ENCODE measurements at places on chromosomes 13 and 19.

GRCh38 chr19:3196933-3197205, 11.1 kb downstream of the NCLN start:
- DNase-seq, result no peak

GRCh38 chr13:46473806-46474205, 79.2 kb upstream of the LRCH1 start:
- DNase-seq, result no peak

DNA sequence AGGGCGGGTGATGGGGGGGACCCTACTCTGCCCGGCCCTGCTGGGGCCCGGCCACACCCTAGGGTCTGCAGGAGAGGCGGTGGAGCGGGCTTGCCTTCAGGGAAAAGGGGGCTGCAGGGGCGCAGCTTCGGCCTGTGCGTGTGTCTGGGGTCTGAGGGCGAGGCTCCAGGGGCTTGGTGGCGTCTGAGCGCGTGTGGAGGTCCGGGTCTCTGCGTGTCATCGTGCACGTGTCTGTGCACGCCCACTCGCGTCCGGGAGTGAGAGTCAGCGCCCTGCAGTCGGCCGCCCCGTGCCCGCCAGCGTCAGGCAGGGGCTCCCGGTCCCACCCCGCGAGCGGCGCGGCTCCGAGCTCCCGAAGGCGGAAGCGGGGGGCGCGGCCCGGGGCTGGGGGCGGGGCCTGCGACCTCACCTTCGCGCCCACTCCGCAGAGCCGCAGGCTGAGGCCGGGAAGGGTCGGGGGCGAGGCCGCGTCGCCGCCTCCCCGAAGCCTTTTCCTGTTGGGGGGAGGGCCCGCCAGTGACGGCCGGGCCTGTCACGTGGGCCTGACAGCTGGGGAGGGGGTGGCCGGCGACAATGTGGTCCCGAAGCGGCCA, at the start of gene ARHGAP45:
TSS of gene ARHGAP45 (plus strand) at position 420 of the 593 bp plus-strand sequence. CDS start 239 bp downstream, outside the sequence.
- no peak for DNase-seq

DNA sequence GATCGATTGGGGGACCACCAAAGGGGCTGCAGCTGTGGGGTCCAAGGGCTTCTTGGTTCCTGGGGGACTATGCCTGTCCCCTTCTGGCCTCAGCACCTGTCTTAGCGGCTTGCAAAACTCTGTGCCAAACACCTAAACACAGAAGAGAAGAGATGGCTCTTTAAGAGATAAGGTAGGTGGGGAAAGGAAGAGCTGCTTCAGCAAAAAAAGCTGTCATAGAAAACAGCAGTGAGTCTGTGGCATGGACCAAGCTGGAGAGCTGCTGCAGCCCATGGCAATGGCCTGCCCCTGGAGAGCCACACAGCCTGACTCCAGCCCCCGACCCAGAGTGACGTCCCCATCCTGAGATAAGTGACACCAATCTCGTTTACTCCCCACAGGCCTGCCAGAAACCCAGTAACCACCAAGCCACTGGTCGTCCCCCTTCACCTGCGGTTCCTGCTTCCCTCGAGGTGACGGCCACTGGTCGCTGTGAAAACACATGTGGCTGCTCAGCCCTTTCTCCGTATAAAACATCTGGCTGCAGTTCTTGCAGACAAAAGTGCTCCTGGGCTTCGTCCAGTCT, 25.0 kb upstream of the NAPA start:
- DNase-seq, result no peak

DNA sequence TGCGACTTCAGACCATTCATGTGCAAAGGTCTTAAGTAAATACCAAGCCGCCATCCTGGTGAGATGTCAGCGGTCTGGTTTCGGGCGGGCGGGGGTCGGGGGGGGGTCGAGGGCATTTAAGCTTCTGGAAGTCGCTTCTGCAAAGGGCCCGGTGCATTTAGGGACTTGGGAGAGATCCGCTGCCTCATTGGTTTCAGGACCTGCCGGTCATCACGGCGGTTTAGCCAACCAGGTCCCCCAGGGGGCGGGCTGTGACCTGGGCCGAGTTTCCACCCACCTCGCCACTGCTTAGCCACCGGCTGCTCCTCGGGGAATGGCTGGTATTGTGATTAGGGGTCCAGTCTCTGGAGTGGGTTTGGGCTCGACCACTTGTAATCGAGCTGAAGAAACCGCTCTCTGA, 7.8 kb downstream of the ANKLE1 start:
- DNase-seq, result peak; percentile 80

DNA sequence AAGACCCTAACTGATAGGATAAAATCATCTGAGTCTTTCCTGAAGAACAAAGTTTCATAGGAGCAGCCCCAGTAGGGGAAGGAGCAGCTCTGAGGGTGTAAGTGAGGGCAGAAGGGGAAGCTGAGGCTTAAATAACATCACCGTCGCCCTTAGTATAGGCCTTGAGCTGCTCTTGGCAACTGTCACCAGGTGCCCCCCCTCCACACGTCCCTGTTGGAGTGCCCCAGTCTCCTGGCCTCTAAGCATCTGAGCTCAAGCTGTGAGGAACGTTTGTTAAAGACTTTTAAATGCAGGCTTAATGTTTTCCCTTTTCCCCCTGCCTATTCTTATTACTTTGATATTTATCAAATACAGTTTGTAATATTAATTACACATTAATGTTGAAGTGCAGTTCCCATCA, 170.6 kb downstream of the ZIC5 start:
- no peak for DNase-seq

DNA sequence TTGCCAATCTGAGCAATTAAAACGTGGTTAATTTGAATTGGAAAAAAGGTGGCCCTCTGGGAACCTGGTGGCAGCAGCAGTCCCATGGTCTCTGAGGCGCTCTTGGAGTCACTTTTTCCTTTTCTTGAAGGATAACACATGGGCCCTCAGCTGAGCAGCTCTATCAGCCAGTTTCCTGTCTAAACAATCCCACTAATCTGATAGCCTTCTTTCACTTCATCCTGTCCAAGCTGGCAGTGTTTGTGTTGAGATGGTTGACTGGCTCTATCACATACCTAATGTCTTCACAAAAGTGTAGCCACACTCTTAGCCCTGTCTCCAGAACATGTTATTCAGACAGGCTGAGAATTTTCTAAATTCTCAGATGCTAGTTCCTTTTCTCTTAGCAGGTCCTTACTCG, 10.7 kb downstream of the MZT1 start:
- no peak for DNase-seq

DNA sequence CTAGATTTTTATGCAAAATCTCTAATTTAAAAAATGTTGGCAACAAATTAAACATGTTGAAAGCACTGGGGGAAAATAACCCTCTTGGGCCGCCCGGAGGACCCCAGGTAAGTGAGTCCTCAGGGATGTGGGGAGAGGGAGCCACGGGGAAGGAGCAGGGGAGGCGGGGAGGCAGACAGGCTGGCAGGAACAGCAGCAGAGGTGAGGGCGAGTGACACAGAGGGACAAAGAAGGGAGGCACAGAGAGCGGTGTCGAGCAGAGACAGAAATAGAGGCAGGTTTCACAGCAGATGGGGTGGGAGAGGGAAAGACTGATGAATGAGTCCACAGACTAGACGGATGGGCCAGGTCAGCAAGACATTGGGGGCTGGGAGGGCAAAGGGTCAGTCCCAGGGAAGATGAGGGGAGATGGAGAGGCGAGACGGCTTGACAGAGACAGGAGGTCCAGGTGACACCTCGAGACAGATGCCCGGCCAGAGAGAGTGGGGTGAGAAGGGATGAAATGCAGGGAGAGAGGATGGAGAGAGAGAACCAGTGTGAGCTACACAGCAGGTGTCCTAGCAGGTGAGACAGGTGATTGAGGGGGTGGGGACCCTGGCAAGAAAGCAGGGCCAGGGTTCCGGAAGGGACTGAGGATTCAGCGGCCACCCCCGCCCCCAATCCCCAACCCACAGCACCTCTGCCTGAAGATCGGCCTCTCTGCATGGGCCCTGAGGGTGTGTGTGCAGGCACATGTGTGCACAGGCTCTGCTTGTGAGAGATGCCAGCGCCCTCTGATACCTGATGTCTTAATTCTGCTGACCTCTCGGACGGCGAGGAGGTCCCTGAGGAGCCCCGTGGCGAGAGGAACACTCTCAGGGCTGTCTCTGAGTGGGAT, 3.8 kb downstream of the LRRC4B start:
- no peak for DNase-seq

GRCh38 chr13:111373486-111373885, 53.0 kb downstream of the TEX29 start:
- no peak for DNase-seq

GRCh38 chr19:43519436-43520088, 7.4 kb downstream of the ETHE1 start:
- DNase-seq, result peak; percentile 88

- no peak for DNase-seq
These were observed 74.2 kb upstream of the ZNF536 start for GRCh38 chr19:30297969-30298368.

DNA sequence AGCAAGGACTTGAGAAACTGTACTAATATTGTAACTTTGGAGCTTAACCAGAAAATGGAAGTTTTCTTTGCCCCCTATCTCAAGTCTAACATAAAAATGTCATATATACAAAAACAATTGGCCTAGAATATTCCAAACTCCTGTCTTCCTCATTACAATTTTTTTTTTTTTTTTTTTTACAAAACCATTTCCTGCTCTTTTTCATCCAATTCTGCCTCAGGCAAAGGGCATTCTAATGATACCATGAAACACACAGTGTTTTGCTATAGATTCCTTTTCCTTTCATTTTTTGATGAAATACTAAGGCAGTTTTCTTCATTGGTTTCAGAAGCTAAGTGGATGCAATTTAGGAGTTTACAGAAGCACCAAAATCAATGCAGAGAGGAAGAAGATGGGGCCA, 119.7 kb downstream of the LHFPL6 start:
- no peak for DNase-seq

- no peak for DNase-seq
These were observed 31.6 kb downstream of the THSD1 start for GRCh38 chr13:52374389-52374788.

DNA sequence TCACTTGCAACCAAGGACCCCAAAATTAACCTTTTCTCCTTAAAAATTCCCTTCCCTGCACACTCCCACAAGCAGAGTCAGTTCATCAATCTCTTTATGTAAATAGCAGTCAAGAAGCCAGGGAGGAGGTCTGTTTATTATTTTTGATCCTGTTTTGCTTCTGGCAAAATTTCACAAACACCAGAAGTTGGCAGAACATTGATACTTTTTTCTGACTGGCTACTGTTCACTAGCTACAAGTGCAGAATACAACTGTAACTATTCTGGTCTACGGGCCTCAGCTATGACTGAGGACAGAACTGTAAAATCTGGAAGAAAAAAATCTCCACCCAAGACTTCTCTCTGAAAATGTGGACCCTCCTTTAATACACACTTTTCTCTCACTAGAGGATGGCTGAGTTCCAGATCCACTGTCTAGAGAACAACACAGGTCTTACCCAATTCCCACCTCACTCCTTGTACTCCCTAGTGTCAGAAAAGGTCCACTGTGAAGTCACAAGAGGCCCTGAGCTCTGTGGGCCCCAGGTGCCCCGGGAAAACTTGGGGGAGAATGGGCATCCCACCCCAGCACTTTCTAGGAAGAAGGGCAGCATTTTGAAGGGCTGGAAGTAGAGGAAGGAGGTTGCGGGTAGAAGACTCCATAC, 14.5 kb downstream of the STARD13 start:
- DNase-seq, result no peak

GRCh38 chr19:55554741-55555152, 9.4 kb upstream of the SBK3 start:
- no peak for DNase-seq

GRCh38 chr13:29435125-29435911, 160.2 kb downstream of the SLC7A1 start:
- DNase-seq, result peak; percentile 35

- DNase-seq, result no peak
These were observed 121.4 kb downstream of the MIPEP start for GRCh38 chr13:23767838-23768237.

GRCh38 chr19:46896076-46896794, 35.4 kb downstream of the ARHGAP35 start:
- peak; percentile 35 for DNase-seq

DNA sequence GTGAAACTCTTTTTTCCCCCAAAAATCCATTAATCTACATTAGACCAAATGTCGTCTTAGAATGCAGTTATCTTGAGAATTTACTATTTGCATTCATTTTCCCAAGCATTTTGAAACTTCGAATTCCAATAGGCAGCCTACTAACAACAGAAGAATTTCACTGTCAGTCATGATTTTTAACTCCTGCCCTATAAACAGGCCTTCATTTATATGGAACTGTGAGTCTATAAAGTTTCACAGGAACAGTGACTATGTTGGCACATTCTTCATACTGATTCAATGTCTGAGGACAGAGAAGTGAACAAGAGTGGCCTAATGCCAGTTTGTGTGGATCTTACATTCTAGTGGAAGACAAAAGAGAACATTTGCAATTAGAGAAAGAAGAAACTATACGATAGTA, 198.0 kb downstream of the PCDH17 start:
- DNase-seq, result no peak

DNA sequence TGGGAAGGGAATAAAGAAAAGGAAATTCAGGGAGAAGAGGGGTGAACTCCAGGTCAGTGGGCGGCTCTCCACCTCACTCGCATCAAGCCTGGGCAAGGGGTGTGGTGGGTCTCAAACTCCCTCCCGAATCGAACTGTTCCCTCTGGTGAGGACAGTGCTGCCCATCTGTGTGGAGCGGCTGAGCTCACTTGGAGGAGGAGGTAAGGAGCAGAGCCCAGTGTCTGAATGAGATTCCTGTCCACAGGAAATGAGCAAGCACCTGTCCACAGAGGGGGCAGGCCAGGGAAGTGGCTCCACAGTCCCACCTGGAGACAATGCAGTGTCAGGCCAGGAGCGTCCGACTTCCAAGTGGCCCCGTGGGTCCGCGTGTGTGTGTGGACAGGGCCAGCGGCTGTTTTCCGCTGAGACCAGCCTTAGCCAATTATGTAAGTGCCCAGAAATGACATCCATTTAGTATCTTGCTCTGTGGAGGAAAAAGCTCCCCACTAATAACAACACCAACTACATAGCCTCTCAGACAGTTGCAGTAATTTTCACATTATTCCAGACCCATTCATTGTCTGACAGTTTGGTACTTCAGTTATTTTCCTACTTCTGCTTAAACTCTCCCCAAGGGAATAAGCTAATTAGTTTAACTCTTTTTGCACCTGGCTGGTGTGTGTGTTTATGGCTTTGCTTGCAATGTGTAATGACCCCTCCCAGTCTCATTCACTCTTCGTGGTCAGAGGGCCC, 114.6 kb downstream of the SOX1 start:
- no peak for DNase-seq

- no peak for DNase-seq
These were observed 930 bp upstream of the PDE4C start for GRCh38 chr19:18226956-18227780.

DNA sequence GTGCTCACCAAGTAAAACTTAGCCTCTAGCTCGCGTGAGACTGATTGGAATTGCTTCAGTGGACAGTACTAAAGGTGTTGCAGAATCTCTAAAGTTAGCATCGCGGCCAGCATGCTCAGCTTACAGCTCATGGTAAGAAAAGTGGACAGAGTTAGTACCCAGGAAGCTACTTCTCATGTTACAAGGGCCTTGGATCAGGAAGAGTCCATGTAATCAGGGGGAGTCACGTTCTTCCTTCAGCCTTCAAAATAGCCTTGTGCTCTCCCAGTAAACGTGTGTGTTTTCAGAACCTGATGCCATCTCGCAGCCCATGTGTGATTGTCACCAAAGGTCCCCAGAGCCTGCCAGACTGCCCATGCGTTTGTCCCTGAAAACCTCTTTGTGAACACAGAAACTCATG, 195.8 kb upstream of the RNF113B start:
- no peak for DNase-seq

- no peak for DNase-seq
These were observed 21.2 kb upstream of the MYDGF start for GRCh38 chr19:4691373-4691772.
